Stimulated activated CD8-positive, alpha-beta memory T cell treated with anti-CD3 and anti-CD28 coated beads, Interleukin-2, amount 100 ng/mL, for 48 hours (primary cell): ENCODE measurements at places on chromosomes 16 and 17.

GRCh38 chr17:45666046-45666600, 118.0 kb upstream of the CRHR1 start:
- no peak for DNase-seq

- DNase-seq: no peak
Measured at GRCh38 chr16:85556456-85557082, 56.6 kb upstream of the GSE1 start.

GRCh38 chr16:47687694-47688093, 226.6 kb downstream of the PHKB start:
- DNase-seq: no peak

DNA sequence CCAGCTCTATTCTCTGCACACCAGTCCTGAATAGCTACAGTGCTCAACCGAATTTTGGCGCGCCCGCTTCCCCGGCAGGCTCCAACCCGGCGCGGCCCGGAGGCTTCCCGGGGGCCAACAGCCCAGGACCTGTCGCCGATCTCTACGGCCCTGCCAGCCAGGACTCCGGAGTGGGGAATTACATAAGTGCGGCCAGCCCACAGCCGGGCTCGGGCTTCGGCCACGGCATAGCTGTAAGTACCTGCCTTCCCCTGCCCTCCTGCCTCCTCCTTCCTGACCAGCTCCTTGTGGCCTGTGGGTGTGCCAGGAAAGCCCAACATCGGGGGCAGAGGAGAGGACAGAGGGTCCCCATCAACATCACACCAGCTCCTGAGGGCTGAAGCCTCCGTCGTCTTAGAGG, 70.2 kb downstream of the CCDC182 start:
- DNase-seq: no peak

DNA sequence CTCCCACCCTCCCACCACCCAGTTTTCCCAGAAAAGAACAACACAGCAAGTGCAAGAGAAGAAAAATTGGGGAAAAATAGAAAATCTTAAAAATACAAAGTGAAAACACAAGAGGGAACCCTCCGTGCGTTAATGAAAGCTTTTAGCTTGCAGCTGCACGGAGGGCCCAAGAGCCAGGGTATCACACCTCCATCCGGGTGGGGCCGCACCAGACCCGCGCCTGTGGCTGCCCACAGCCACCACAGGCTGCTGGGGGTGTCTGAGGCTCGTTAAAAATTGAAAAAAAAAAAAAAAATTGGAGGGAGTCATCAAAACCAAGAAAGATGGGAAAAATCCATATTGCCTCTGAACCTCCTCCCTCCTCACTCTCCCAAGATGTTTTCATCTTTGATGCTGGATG, 18.6 kb downstream of the ENGASE start:
- no peak for DNase-seq

DNA sequence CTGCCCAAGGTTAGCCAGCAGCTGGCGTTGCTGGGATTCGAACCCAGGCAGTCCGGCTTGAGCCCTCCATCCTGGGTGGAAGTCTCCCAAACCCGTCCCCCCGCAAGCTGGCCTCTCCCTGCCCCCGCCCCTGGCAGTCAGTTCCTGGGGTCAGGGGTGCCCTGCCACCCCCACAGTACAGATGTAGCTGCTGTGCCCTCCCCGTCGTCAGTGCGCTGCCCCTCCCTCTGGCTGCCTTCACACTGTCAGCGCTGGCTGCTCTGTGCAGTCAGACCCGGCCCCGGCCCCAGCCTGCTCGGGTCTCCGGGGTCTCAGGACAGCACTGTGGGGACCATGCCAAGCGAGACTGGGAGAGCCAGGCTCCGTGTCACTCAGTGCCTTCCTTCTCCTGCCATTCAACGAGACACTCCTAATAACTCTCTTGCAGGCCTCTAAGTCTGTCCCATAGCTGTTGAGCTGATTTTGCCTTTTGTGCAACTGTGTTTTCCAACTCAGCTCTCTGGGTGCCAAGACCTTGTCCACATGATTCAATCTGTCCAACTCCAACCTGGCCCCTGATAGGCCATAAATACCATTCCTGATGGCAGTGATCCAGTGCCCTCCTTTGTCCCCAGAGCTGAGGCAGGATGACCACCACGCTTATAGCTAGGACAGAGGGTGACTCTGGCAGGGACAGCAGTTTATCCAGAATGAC, 55.5 kb upstream of the IL34 start:
- no peak for DNase-seq

DNA sequence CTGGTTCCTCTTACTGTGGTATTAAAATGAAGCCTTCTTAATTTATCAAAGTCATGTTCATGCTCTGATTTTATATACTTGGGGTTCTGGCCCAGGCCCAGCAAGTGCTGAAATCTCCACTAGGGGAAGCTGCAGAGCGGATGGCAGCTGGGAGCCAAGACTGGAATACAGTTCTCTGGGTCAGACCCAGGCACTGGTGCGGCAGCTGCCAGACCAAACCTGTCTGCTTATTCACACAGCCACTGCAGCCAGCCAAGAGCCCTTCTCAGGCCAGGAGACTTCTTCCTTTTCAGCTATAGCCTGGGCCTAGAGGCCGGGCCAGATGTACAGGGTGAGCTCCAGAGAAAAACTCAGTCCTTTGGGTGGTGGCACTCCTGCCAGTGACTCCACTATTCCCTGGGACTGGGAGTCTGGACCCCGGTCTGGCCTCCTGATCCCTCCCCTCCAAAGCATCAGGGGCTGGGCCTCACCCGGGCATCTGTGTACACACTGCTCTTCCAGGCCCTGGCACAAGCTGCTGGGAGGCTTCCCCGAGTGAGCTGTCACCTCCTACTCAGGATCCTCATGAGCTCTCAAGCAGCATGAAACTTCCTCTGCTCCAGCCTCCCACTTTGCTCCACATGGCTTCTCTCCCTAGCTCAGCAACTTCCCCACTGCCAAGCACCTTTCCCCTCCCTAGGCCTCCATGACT, 24.4 kb downstream of the ATP6V0D1 start:
- no peak for DNase-seq

DNA sequence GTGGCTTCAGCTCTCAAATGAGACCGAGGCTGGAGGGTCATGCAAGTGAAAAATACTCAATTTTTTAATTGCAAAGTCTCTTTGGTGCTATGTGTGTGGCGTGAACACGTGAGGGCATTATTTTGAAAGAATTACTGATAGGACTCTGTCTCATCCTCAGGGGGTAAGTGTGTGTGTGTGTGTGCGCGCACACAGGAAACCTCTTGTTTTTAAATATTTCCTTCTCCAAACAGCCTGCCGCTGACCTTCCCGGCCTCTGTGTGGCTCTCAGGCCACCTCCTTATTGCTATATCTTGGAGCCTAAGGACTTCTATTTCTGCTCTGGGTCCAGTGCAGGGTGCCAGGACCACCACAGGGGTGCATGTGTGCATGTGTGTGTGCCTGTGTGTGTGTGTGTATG, 99.7 kb downstream of the CMIP start:
- no peak for DNase-seq

- no peak for DNase-seq
Measured at GRCh38 chr17:28763137-28763799, 19.5 kb downstream of the TRAF4 start.

- DNase-seq: no peak
Measured at GRCh38 chr17:37676115-37676925, 33.1 kb upstream of the DDX52 start.

DNA sequence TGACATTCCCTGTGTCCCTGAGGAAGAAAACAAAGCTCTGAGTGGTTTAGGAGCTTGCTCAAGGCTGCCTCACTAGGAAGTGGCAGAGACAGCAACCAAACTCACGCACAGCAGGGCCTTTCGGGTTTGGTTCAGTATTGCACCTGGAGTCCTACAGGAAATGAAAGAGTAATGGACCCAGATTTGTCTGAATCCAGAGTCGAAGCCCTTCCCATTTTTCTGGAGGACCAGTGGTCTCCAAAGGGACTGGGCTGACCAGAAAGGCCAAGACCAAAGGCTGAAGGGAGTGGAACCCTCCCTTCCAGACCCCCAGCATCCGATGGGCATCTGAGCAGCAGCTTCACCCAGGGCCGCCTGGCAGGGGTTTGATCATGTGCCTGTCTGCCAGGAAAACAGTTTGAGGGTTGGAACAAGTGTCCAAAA, 85.5 kb upstream of the RPL38 start:
- DNase-seq: no peak

GRCh38 chr17:2181206-2181896, 122.2 kb downstream of the SMG6 start:
- DNase-seq: no peak

DNA sequence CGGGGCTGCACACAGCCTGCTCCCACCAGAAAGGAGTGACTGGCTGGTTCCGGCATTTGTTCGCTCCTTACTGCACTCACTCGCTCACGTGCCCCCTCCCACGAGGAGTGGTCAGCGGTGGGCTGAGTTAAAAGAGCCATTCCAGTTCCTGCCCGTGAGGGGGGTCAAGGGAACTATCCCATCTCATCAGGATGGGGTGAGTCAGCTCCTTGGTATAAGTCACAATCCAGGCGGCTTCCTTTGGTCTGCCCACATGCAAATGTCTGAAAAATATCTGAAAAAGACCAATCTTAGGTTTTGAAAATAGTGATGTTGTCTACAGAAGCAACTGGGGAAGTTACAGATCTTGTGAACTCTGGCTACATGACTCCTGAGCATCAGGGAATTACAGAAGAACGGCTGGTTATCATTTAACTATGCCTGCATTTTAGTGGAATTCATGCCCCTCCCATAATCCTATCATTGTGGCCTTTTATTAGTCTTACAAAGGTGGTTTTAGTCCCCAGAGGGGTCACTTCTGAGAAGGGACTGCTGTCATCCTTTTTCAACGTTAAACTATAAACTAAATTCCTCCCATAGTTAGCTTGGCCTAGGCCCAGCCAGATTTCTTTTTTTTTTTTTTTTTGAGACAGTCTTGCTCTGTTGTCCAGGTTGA, 9.8 kb upstream of the TNFSF12 start:
- no peak for DNase-seq

GRCh38 chr17:73210002-73210678, 17.3 kb downstream of the COG1 start:
- DNase-seq: no peak

GRCh38 chr16:71185347-71185746, 45.2 kb downstream of the HYDIN start:
- DNase-seq: no peak

GRCh38 chr16:84315422-84315821, 20.7 kb downstream of the WFDC1 start:
- DNase-seq: no peak

- DNase-seq: no peak
Measured at GRCh38 chr16:16956376-16956775, 514.4 kb downstream of the XYLT1 start.

GRCh38 chr16:8283195-8283594, 307.1 kb downstream of the TMEM114 start:
- DNase-seq: no peak

DNA sequence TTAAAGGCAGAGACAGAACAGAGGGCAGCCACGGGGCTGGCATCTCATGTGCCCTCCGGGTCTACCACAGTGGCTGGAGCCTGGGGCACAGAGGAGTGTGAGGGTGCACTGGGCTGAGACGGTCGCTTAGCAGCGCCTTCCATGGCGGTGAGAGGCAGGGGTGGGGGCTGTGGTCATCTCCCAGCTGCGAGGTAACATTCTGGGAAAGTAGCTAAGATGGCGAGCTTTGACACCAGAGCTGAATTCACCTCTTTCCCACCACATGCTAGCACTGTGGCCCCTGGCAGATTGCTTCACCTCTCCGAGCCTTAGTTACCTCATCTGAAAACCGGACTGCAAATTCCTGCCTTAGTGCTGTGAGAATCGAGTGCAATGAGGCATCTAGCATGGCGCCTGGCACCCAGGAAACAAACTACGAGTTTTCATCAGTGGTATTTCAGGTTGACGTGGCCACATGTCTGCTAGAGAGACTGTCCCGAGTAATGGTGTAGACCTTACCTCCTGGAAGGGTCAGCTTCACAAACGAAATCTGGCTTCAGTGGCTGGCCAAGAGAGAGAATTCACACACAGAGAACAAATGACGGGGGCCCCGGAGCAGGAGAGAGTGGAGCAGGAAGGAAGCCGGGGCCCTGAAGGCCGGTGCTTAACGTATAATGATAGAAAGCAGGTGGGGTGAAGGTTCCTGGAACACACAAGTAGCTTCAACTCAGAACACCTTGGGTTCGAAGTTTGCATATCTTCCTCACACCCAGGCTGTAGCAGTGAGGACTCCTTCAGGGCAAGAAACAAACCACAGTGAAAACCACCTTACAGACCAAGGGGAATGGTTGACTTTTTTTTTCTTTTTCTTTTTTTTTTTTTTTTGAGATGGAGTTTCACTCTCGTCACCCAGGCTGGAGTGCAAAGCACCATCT, 63.9 kb upstream of the RPH3AL start:
- no peak for DNase-seq

- DNase-seq: no peak
Measured at GRCh38 chr16:57612494-57612893, 15.9 kb upstream of the ADGRG1 start.

- DNase-seq: no peak
Measured at GRCh38 chr17:50218771-50219315, 17.4 kb upstream of the COL1A1 start.

DNA sequence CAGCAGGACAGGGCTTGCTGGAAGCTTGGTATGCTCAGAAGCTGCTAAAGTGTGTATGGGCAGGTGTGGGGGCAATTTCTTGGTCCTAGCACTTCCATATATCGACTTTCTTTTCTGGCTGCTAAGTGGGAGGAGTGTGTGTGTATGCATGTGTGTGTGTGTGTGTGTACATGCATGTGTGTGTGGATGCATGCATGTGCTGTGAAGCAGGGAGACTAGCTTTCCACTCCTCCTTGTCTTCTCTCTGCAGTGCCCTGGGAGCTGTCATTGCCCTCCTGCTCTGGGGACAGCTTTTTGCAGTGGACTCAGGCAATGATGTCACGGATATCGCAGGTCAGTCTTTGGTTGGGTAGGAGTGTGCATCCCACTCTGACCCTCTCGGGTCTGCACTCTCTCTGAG, 1.6 kb downstream of the HP start:
- no peak for DNase-seq

- DNase-seq: no peak
Measured at GRCh38 chr16:24883714-24884151, 38.0 kb downstream of the SLC5A11 start.

GRCh38 chr17:1010586-1010985, 13.7 kb downstream of the TIMM22 start:
- no peak for DNase-seq

GRCh38 chr17:46092991-46093390, 93.9 kb downstream of the STH start:
- DNase-seq: no peak

GRCh38 chr17:51995797-51996403, 162.6 kb downstream of the CA10 start:
- DNase-seq: no peak
